Pulmonary artery endothelial cell (primary cell): ENCODE measurements at places on chromosomes 5 and 9. TPM values are rescaled to one million over a fixed set of nuclear protein-coding genes. Genes with fewer than 3 reads are reported as not detected.

CBY3 gene
- total RNA-seq: 0.26 TPM in 1 of 2 replicates, not detected in the other

EIF4EBP3 gene
- total RNA-seq: 1.4 and 1.8 TPM in 2 replicates

CCL27 gene
- 0.14 TPM in 1 of 2 replicates, not detected in the other for total RNA-seq

SPAAR gene
- 7.5 and 11.7 TPM in 2 replicates for total RNA-seq

SARDH gene
- total RNA-seq: 0.20 and 0.35 TPM in 2 replicates

GLRA1 gene
- total RNA-seq: not detected in 2 replicates

BAAT gene
- under 0.01 TPM in 1 of 2 replicates, not detected in the other for total RNA-seq

TDRD7 gene
- total RNA-seq: 14.0 and 18.2 TPM in 2 replicates

MYMK gene
- total RNA-seq: not detected in 2 replicates

EQTN gene
- not detected in 2 replicates for total RNA-seq

SMC2 gene
- total RNA-seq: 16.2 and 36.8 TPM in 2 replicates

KIAA1958 gene
- 0.79 and 2.1 TPM in 2 replicates for total RNA-seq

OR13C3 gene
- not detected in 2 replicates for total RNA-seq

SMAD5 gene
- 33.1 and 39.0 TPM in 2 replicates for total RNA-seq

SLC6A19 gene
- total RNA-seq: not detected in 2 replicates

SAXO1 gene
- under 0.01 TPM in 1 of 2 replicates, not detected in the other for total RNA-seq
